Activated CD4-positive, alpha-beta T cell treated with anti-CD3 and anti-CD28 coated beads for 48 hours (primary cell): ENCODE measurements at places on chromosomes 2 and 18.
A peak's percentile ranks its signal among the peaks of the same experiment; 100 is the strongest.

GRCh38 chr18:46055838-46056230, 16.2 kb downstream of the PSTPIP2 start:
- DNase-seq = no peak

- no peak for DNase-seq
Observed at GRCh38 chr18:683531-683930, 26.1 kb downstream of the TYMS start.

GRCh38 chr18:68666381-68666780, 48.5 kb downstream of the TMX3 start:
- DNase-seq = no peak

DNA sequence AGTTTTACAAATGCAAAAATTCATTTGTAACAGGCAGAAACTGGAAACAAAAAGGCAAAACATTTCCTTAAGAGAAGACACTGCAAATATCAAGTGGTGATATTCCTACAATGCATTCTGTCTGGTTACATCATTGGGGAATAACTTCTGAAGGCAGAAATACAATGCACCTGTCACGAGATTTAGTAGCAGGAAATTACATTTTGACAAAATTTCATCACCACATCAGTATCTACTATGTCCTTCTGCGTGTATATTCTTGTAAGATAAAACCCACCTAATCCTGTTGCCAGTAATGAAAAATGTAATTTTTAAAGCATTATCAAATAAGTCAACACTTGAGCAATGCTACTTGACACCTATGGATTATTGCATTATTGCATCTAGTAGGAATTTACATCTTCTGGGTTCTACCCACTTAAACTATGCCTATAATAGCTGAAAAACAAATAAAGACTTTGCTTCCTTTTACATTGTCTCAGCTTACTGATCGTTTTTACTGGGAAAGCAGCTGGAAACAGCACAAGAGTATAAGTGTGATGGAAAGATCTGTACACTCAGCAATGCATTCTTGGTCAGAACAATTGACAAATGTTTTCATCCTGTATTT, 59.5 kb downstream of the IRS1 start:
- DNase-seq = no peak

- DNase-seq = no peak
Observed at GRCh38 chr2:66489436-66489835, 54.5 kb downstream of the MEIS1 start.

- no peak for DNase-seq
Observed at GRCh38 chr2:127584516-127585033, 49.1 kb downstream of the MYO7B start.

GRCh38 chr2:3073041-3073595, 304.5 kb downstream of the EIPR1 start:
- DNase-seq = no peak

DNA sequence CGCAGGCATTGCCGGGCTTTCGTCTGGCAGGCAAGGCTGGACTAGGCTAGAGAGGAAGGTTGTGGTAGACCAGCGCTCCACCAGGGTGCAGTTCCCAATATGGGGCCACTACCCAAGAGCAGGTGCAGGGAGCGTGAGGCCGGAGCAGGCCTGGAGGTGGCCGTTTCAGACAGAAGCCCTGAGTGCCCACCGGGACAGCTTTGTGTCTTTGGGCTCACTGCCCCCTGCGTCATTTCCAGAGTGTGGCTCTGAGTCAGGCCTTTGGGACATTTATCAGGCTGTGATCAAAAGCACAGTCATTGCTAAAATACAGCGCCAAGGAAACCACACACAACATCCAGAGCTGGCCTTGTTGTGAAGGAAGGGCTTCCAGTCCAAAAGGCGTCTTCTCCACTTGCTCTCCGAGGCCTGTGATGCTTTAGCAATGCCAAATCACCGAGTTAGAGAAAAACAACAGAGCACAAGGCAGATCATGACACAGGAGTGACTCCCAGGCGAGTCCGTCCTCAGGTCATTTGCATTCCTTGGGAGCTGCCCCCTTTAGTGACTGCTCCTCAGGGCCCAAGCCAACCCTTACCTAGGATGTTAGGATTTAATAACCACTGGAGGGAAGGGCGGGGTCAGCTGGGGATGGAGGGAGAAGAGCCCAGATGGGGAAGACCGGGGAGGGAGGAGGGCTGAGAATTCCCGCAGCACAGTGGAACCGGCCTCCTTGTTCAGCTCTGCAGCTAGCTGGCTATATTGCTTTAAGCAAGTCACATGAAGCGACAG, 42.3 kb downstream of the RFX8 start:
- peak; percentile 10 for DNase-seq

DNA sequence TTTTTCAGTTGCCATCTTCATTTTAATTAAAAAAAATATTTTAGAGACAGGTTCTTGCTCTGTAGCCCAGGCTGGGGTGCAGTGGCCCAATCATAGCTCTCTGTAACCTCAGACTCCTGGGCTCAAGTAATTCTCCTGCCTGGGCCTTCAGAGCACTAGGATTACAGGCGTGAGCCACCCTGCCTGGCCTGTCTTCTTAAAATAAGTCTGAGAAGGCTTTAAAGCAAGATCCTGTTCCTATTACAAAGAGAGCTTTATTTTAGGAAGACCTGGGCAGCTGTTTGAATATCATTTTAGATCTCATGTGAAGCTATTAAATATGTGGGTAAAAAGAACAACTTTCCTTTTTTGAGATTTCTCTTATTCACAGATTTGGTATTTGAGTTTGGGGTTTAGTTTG, 1.5 kb downstream of the FAM228A start:
- DNase-seq = no peak

DNA sequence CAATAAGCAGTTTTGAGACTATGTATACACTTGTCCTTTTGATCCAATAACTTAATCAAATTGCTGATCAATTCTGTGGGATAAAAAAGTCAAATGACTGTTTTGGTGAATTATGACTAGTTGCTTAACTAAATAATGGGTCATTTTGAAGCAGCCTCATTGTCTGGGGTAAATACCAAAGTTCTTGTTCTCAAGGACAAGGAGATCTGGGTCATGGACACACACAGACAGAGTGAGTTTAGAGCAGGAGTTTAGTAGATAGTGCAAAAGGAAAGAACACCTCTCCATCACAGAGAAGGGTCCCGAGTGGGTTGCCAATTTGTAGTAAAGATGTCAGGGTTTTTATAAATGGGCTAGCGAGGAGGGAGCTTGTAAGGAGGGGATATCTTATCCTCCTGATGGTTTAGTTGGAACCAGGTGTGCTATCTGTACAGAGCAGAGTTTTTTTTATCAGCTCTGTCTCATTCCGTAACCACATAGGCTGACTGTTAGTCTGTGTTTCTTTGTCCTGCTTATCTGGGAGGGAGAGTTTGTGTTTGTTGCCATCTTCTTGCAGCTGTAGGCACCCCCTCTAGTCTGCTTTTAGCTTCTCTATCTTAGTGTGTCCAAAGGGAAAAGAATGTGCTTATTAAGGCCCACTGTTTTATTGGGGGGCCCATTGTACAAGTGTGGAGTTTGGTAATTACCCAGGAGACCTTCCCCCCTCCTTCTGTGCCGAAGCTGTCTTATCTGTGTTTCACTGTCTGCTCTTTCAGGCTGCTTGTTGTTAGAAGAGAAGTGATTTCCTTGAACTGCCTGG, 48.7 kb upstream of the C1GALT1C1L start:
- DNase-seq = no peak

- DNase-seq = no peak
Observed at GRCh38 chr2:199456383-199457146, 1.2 kb downstream of the SATB2 start.

GRCh38 chr18:58616446-58616845, 12.4 kb downstream of the ALPK2 start:
- no peak for DNase-seq

DNA sequence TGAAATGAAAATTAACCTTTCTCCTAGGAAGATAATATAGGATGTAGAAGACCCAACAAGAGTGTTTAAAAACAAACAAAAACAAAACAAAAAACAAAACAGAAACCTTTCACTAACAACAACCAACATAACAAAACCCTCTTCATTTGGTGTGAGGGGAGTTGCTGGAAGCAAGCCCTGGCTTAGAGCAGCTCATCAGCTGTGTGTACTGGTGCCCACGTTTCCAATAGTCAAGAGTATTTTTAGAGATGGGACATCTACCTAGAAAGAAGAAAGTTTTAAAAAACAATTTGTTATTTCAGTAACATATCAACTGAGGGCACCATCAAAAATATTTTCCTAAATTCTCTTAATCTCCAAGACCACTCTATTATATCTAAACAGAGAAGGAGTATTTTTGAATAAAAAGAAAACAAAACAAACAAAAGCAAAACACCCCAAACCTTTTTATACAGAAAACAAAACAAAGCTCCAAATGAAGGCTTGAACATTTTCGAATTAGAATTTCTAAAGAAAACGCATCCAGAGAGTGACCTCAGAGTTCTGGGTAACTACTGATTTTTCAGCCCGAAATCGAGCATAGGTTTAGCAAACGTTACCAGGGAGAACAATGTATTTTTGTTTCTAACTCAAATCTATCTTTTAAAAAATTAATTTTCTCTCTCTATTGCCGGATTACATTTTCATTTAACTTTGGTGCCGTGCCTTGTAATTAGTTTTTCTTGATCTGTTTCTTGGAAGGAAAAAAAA, 134.6 kb downstream of the INSIG2 start:
- no peak for DNase-seq
